ENCODE measurements at places on chromosomes 13 and 19.

DNA sequence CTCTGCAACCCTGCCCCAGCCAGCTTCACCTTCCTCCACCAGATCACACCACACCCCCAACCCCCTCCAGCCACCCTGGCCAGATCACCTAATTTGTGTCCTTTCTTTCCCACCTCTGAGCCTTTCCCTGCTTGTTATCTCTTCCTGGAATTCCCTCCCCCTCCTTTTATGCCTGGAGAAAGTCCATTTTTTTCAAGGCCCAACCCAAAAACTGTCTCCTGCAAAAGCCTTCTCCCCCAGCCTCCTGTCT, 5.3 kb upstream of the TLE2 start:
- no peak for DNase-seq

GRCh38 chr13:85140192-85140591, 659.0 kb downstream of the SLITRK6 start:
- no peak for DNase-seq

- DNase-seq: peak; percentile 47
Measured at GRCh38 chr13:51826606-51827005, 18.4 kb downstream of the TMEM272 start.

- no peak for DNase-seq
Measured at GRCh38 chr19:8700956-8701355, 2.4 kb upstream of the ACTL9 start.

- DNase-seq: no peak
Measured at GRCh38 chr13:50594276-50595051, 249.0 kb downstream of the DLEU7 start.

GRCh38 chr19:29664753-29665214, 477 bp upstream of the PLEKHF1 start:
- no peak for DNase-seq

GRCh38 chr13:36629057-36629385, 44.8 kb upstream of the SERTM1 start:
- no peak for DNase-seq

DNA sequence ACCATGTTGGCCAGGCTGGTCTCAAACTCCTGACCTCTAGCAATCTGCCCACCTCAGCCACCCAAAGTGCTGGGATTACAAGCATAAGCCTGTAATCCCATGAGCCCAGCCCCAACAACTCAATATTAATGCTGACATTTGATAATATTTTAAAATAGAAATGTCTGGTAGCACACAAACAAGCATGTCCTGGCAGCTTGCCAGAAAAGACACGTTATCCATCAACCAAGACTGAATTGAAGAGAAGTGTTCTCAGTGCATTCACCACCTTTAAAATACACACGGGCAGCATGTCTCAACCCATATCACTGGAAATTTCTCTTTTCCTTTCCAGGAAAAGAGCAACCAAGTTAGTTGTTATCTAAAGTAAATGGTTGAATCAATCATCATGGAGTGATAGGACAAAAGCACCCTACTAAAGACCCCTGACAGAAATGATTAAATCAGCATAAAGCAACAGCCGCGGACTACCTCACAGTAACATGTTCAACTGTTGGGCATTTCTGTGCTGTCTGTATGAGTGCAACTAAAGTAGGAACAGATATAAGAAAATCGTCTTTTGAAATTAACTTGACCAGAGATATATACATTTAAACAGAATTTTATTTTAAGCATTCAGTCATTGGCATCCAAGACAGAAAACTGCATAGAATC, 25.0 kb downstream of the LHFPL6 start:
- no peak for DNase-seq

GRCh38 chr13:76861859-76862258, 24.3 kb downstream of the KCTD12 start:
- no peak for DNase-seq

GRCh38 chr19:19204181-19204580, 967 bp upstream of the NR2C2AP start:
- no peak for DNase-seq

DNA sequence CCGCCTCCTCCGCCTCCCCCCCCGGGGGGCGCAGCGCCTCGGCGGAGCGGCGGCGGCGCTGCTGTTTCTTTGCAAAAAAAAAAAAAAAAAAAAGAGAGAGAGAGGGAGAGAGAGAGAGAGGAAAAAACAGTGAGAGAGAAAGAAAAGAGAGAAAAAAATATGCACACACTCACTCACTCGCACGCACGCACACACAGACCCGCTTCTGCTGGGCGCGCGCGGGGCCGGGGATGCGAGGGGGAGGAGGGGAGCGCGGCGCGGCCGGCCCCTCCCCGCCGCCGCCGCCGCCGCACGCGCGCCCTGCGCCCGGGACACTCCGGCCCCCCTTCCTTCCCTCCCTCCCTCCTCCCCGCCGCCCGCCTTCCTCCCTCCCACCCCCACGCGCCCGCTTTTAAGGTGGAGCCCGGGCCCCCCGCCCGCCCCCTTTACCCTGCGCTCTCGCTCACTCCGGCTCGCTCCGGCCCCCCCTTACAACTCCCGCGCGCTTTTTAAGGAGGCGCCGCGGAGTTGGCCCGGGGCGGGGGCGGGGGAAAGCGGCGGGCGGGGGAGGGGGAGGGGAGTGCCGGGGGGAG, at the start of gene SAMD1:
TSS of gene SAMD1 (minus strand) at position 243 of the 572 bp plus-strand sequence.
- peak; percentile 97 for DNase-seq

DNA sequence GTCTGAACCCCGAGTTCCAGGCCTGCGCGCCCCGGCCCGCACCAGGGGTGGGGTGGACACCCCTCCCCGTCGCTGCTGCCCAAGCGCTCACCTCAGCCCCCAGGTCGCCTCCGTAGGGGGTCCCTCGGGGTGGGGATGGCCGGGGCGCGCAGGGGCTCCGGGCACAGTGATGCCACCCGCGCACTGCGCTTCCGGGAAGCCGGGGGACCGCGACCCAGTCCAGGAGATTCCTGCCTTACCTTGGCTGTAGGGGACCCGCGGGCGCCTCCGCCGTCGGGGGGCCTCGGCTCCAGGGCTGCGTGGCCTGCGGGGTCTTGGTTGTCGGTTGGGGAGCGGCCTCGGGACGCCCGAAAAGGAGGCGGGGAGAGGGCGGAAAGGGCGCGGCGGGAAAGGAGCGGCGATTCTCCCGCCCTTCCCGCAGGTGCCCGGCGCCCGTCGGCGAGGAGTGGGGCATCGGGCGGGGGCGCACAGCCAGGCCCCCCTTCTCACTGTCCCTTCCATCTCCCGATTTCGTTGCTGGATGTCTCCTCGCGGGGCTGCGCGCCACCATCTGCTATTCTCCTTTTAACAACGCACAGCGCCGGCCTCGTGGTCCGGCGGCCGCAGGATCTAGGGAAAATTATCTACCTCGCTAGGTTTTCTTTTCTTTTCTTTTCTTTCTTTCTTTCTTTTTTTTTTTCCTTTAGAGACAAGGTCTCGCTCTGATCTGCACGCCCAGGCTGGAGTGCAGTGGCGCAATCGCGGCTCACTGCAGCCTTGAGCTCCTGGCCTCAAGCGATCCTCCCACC, at the start of gene KEAP1:
TSS of gene KEAP1 (minus strand) at position 355 of the 788 bp plus-strand sequence. CDS start 3,323 bp downstream, outside the sequence.
- DNase-seq: peak; percentile 43

GRCh38 chr13:106561551-106562170, 6.3 kb downstream of the ARGLU1 start:
- DNase-seq: no peak

DNA sequence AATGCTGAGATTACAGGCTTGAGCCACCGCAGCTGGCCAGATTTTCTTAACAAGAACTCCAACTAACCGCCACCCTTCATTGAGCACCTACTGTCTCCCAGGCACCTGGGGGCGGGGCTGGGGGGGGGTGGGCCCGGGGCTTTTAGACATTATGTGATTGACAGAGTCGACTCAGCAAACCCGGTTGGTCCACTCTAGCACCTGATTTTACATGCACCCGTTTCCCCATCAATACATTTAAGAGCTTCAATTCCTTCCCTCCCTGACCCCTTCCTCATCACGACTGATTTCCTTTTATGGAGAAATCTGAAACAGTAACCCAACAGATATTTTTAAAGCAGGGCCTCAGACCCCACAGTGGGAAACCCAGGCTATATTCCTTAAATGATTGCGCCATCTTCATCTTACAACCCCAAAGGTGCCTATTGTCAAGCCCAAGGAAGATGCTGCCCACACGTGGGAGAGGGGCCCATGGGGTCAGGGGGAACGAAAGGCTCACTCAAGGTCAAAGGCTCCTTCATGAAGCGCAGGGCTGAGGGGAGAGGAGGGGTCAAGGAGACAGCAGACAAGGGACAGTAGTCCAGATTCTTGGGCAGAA, 1.8 kb downstream of the INSR start:
- DNase-seq: no peak

DNA sequence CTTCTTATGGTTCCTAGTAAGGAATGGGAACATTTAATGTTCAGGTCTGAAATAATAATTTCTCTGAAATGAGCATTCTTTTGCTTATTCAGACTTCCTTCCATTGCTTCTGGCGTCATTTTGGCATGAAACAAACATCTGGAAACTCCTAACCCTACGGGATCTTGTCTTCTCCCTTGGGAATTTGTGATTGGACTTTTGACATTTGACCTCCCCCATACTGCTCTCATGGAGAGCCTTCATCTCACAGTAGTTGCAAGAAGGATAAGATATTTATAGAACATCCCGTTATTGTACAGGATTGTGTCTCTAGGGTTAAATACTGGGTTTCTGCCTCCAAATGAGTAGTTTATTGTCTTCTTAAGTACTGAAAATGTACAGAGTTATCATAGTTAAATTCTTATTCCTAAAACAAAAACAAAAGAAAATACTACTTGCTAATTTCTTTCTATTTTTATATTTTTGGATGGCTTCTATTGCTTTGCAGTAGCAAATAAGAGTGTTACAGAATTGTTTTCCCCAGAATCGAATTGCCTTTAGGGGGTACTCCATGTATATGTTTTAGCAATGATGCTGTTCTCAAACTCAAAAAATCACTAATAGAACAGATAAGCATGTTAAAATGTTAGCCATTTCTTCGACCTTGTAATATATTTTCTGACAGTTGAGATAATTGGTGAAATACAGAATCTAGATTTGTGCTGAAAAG, 366.8 kb downstream of the DLEU7 start:
- no peak for DNase-seq

DNA sequence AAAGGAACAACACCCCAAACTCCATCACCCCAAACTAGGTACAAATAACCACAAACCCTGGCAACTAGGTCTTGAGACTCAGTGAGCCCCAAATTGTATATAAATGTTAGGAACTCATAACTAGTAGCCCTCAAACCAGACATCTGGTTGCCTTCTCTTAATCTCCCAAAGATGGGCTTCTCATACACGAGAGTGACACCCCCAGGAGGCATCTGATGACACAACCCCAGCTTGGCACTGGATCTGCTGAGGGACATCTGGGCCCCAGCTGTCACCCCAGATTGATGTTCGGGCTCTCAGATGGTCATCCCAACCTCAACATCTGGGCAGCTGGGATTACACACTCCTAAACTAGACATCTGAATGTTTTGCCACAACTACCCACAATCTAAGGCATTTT, 14.8 kb downstream of the RABAC1 start:
- DNase-seq: no peak

DNA sequence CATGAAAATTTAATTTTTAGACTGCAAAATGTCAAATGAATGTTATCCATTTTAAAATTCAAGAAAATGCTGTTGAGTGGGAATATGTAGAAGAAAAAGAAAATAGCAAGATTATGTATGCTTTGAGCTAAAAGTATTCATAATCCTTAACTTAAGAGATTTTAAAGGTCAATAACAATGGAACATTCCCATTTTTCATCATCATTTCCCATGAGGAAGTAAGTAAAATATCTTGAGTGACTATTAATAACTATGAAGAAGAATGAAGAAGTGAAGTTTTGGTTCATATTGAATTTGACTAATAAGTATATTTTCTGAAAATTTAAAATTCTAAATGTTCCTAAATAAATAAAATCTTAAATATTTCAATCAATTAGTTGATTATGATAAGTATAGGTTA, 273.4 kb downstream of the DACH1 start:
- DNase-seq: no peak

GRCh38 chr13:102328909-102329308, 72.9 kb downstream of the FGF14 start:
- DNase-seq: no peak

GRCh38 chr19:18719541-18719940, 36.1 kb downstream of the CRTC1 start:
- no peak for DNase-seq

- DNase-seq: no peak
Measured at GRCh38 chr19:45577111-45577905, 7.3 kb downstream of the OPA3 start.

- DNase-seq: no peak
Measured at GRCh38 chr13:105412171-105412570, 1123.3 kb downstream of the EFNB2 start.

DNA sequence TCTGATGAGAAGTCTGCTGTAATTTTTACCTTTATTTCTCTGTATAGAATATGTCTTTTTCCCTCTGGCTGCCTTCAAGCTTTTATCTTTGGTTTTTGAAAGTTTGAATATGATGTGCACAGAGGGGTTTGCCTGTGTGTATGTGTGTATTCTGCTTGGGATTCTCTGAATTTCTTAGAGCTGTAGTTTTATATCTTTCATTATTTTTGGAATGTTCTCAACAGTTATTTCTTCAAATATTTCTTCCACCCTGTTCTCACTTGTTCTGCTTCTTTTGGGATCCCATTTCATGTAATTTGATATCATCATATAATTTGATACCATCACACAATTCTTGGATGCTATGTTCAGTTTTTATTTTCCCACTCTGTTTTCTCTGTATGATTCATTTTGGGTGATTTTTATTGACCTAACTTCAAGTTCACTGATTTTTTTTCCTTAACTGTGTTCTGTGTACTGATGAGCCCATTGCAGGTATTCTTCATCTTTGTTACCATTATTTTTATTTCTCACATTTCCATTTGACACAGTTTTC, 7.5 kb downstream of the COG3 start:
- no peak for DNase-seq

- DNase-seq: no peak
Measured at GRCh38 chr13:31803311-31803710, 64.0 kb downstream of the RXFP2 start.

- DNase-seq: peak; percentile 99
Measured at GRCh38 chr19:45952686-45953505, 20.8 kb downstream of the NOVA2 start.

DNA sequence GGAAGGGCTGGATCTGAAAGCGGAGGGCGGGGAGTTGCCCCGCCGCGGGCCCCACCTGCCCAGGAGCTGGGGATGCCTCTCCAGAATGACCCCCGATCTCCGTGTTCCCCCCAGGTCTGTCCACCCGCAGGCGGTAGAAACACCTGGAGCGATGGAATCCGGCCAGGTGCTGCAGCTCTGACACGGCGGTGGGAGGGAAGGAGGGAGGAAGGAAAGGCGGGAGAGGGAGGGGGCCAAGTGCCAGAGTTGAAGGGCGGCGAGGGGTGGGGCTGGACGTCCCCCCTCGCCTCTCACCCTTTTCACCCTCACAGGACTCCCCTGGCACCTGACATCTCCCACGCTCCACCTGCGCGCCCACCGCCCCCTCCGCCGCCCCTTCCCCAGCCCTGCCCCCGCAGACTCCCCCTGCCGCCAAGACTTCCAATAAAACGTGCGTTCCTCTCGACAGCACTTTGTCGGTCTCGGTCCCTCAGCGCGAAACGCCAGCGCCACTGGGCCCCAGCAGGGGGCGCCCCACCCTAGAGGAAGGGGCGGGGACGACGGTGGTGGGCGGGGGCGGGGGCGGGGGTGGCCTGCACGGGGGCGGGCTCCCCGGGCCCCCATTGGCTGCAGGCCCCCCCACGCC, 337 bp upstream of the FXYD7 start:
- peak; percentile 32 for DNase-seq

All from NCI-H2171 (cell line).